Type B pancreatic cell (in vitro differentiated cells): ENCODE measurements at places on chromosomes 4 and X. TPM values are rescaled to one million over a fixed set of nuclear protein-coding genes. Genes with fewer than 3 reads are reported as not detected.

DNA sequence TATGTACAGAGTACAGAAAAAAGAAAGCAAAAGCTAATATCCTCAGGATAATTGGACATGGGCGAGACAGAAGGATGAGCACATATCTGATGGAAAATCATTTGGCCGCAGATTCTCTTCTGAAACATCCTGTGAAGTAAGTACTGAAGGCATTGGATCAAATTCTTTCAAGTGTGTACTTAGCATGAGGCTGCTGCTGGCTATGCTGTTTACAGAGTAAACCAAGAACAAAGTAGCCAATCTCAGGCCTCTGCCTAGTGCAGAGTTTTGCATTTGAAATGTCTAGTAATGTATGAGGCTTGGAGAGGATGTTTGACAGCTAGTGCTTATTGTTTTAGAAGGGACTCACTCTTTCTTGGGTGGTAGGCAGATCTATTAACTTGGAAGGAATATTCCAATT is 128.5 kb downstream of the MAGEC2 start:
- H3K4me1 ChIP-seq: no peaks in the 10 kb centered on the region
- no peak overlapping the region for H3K27ac ChIP-seq
- no peak for DNase-seq
- no peaks in the 10 kb centered on the region for H3K36me3 ChIP-seq
- H3K27me3 ChIP-seq: no peaks in the 10 kb centered on the region
- no peak overlapping the region for H3K4me3 ChIP-seq

GRCh38 chr4:146654687-146655520 is 16.2 kb downstream of the POU4F2 start:
- peaks cover 5% of the 10 kb centered on the region for H3K4me1 ChIP-seq
- no peaks in the 10 kb centered on the region for H3K36me3 ChIP-seq

DNA sequence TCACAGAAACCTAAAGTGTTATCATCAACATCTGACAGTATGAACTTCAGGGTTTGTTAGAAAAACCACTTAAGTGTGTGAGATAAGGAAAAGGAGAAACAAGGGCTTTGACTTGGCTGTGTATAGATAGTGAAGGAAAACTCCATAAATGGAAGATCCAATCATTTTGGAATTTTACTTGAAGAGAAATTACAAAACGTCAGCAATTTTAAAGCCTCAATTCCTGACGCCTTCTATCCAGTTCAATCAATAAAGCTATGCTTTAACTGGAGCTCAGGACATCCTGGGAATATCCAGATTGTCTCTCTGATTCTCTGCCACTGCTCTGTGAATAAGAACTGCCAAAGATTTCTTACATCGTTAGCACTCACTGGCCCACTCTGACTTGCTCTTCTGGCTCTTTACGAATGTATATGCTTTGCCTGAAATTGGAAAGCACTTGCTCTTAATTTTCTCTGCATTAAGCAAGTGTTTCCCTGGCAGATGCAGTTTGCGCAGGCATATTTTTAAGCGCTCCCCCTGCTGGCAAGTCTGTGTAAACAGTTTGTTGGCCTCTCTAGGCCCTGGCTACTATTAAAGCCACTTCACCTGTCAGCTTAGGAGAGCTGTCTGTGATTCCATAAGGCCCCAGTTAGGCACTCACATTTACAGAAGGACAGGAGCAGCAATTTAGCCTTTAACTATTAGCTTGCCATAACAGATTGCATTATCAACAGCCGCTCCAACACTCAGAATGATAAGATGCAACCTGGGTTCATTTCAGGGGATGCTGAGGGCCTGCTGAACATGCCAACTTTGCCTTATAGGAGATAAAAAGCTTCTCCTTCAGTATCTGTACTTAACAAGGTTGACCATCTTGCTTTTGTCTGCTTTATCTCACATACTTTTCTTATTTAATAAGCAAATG is 251.4 kb upstream of the DDX53 start:
- H3K4me1 ChIP-seq: no peaks in the 10 kb centered on the region
- H3K36me3 ChIP-seq: no peaks in the 10 kb centered on the region
- H3K4me3 ChIP-seq: no peak overlapping the region
- no peaks in the 10 kb centered on the region for H3K27me3 ChIP-seq
- H3K27ac ChIP-seq: no peak overlapping the region

GRCh38 chr4:56762484-56763250 is 58.8 kb downstream of the SPINK2 start:
- H3K27me3 ChIP-seq: peaks cover 8% of the 10 kb centered on the region
- no peaks in the 10 kb centered on the region for H3K36me3 ChIP-seq

- no peak for DNase-seq
- H3K27me3 ChIP-seq: no peaks in the 10 kb centered on the region
- no peak overlapping the region for H3K27ac ChIP-seq
- no peaks in the 10 kb centered on the region for H3K36me3 ChIP-seq
- no peaks in the 10 kb centered on the region for H3K4me1 ChIP-seq
- H3K4me3 ChIP-seq: no peak overlapping the region
Measured at GRCh38 chrX:121456315-121456714, 408.9 kb downstream of the GLUD2 start.

DNA sequence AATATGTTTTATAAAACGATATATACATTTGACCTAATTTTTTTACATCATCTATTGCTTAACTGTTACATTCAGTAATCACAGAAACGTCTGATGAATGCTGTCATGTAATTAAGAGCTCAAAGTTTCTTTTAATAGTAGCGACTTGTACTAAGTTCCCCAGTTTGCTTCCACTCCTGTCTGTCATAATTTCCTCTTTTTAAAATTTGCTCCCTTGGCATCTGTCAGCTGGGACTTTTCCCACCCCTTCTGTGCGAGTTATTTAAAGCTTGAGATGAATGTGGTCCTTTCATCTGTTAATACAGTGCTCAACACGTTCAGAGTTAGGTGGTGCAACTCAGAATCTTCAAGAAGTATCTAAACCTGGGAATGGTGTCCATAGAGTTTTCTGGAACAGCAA is 1.2 kb downstream of the RAP1GDS1 start:
- DNase-seq: no peak
- H3K4me3 ChIP-seq: peak overlapping the region; percentile 98
- no peaks in the 10 kb centered on the region for H3K27me3 ChIP-seq
- H3K4me1 ChIP-seq: peaks cover 15% of the 10 kb centered on the region

- no peaks in the 10 kb centered on the region for H3K36me3 ChIP-seq
- peaks cover 3% of the 10 kb centered on the region for H3K27me3 ChIP-seq
- H3K4me1 ChIP-seq: peaks cover 23% of the 10 kb centered on the region
- no peak for DNase-seq
- no peak overlapping the region for H3K27ac ChIP-seq
- no peak overlapping the region for H3K4me3 ChIP-seq
Measured at GRCh38 chr4:76430519-76431388, 4.3 kb upstream of the SHROOM3 start.

DNA sequence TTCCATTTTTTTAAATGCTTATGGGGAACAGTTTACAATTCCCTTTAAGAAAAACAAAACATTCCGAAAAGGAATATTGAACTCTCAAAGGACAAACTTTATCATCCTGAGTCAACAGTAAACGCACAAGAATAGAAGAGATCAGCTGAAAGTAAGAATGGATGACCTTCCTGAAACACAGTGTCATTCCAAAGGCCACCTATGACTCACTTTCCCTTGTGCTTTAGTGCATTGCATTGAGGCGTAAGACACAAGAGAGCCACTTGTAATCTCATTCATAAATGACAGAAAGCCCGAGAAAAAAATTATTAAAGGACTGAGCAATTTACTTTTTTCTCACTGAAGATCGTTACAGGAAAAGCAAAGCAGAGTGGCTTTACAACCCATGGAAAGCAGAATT is 1062.4 kb upstream of the DIAPH2 start:
- H3K4me3 ChIP-seq: no peak overlapping the region
- no peaks in the 10 kb centered on the region for H3K36me3 ChIP-seq
- H3K4me1 ChIP-seq: no peaks in the 10 kb centered on the region
- DNase-seq: no peak
- no peak overlapping the region for H3K27ac ChIP-seq

- peaks cover 56% of the 10 kb centered on the region for H3K4me1 ChIP-seq
- no peak overlapping the region for H3K4me3 ChIP-seq
- no peaks in the 10 kb centered on the region for H3K27me3 ChIP-seq
- no peak for DNase-seq
- no peaks in the 10 kb centered on the region for H3K36me3 ChIP-seq
- no peak overlapping the region for H3K27ac ChIP-seq
Measured at GRCh38 chr4:98614662-98615061, 43.7 kb downstream of the TSPAN5 start.

AMBN gene
- 0.36 and 0.94 TPM in 2 replicates for total RNA-seq

HADH gene
- 41.8 and 68.5 TPM in 2 replicates for total RNA-seq

ZNF827 gene
- total RNA-seq: 22.4 and 39.9 TPM in 2 replicates
